ENCODE measurements at places on chromosomes 1 and 21.
A peak's percentile ranks its signal among the peaks of the same experiment; 100 is the strongest.

DNA sequence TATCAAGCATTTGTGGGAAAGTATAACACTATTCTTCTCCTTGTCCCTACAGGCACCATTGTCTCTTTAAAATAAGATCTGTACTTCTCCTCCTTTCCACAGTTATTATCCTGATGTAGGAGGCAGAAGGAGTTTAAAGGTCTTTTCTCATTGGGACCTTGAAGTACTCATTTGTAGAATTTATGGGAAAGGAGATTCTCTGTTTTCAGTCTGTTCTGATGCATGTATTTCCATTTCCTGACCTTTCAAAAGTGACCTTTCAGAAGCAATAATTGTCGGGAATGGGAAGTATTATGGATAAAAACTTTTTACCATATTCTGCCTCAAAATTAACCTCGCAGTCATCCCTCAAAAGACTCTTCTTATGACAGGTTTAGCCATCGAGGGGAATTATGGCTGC lies 224.8 kb downstream of the CTH start:
- DNase-seq = no peak

DNA sequence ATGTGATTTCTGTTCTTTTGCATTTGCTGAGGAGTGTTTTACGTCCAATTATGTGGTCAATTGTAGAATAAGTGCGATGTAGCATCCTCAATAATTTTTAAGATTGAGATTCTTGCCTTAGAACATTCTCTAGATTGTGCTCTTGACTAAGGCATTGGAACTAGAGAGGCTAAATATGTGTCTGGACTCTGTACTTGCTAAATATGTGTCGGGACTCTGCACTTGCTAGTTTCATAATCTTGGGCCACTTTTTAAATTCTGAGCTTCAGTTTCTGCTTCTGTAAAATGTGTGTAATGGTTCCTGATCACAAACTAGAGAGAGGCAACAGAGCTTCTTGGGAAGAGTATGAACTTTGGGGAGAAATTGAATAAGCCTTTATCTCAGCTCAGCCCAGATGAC lies 21.6 kb downstream of the HLX start:
- DNase-seq = no peak

- DNase-seq = no peak
Measured at GRCh38 chr1:60942291-60942690, 140.1 kb upstream of the NFIA start.

GRCh38 chr1:201261771-201262547 lies 21.3 kb upstream of the PKP1 start:
- no peak for DNase-seq

DNA sequence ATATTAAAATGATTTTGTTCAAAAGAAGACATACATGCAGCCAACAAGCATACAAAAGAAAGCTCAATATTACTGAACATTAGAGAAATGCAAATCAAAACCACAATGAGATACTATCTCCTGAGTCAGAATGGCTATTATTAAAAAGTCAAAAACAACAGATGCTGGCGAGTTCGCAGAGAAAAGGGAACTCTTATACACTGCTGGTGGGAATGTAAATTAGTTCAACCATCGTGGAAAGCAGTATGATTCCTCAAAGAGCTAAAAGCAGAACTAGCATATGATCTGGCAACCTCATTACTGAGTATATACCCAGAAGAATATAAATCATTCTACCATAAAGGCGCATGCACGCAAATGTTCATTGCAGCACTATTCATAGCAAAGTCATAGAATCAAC lies 126.0 kb upstream of the HMCN1 start:
- DNase-seq = peak; percentile 38

GRCh38 chr1:25031601-25031965 lies 101.5 kb upstream of the RUNX3 start:
- DNase-seq = no peak

- no peak for DNase-seq
Measured at GRCh38 chr1:165680303-165680702, 18.1 kb downstream of the ALDH9A1 start.

- no peak for DNase-seq
Measured at GRCh38 chr1:181490740-181491712, 7.7 kb downstream of the CACNA1E start.

DNA sequence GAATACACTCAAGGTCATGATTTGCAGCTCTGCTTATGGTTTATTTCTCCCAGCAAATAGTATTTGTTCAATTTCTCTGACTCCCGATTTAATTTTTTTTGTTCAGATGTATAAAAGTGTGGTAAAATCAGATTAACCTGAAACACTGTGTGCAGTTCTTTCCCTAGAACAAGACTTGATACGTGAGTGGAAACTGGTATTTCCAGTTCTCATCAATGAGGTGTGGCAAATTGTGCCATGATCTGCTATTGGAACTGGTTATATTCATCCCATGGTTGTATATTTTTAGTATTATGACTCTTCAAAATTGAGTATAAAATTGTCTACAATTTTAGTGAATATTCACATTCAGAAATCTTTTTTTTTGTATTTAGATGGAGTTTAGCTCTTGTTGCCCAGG lies 76.8 kb upstream of the IVNS1ABP start:
- no peak for DNase-seq

- no peak for DNase-seq
Measured at GRCh38 chr1:201224666-201225370, 34.2 kb downstream of the IGFN1 start.

- no peak for DNase-seq
Measured at GRCh38 chr1:25914074-25914995, 8.1 kb upstream of the STMN1 start.

- no peak for DNase-seq
Measured at GRCh38 chr1:8239039-8239305, 78.9 kb upstream of the SLC45A1 start.

DNA sequence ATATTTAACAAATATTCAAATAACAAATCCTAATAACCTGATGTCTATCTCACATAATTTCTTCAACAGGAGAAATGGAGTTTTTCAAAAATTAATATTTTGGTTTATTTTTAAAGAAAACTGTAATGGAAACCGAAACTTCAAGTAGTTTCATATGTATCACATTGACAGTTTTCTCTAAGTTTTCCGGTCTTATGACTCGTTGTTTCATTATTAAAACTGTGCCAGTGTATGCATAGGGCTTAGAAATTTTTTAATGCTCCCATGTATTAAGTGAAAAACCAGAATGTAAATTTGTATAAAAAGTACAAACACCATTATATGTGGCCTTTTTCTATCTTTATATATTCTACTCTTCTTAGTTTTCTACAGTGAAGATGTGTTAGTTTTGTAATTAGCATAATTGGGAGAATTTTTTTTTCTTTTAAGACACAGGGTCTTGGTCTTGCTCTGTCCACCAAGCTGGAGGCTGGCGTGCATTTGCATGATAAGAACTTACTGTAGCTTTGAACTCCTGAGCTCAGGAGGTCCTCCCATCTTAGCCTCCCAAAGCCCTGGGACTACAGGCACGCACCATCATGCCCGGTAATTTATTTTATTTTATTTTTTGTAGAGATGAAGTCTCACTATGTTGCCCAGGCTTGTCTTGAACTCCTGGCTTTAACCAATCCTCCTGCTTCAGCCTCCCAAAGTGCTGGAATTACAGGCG lies 43.9 kb upstream of the SAMSN1 start:
- no peak for DNase-seq

- no peak for DNase-seq
Measured at GRCh38 chr1:78996791-78997190, 9.7 kb downstream of the ADGRL4 start.

DNA sequence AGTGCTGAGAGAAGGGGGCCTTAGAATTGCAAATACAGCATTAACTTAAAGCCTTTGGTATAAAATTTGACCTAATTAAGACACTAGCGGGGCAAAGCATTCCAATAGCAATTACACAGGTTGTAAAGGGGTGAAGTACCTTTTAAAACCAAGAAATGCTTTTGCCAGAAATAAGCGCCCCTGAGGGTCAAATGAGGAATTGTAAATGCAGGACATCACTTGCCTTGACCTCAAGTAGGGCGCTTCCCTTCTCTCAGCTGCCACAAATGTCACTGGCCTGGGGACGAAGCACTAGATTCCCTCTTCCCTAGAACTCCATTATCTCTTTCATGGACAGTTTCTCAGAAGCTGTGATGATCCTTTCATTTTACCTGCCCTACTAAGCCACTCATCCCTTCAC lies 48.3 kb downstream of the SEC16B start:
- DNase-seq = no peak

- DNase-seq = no peak
Measured at GRCh38 chr1:71464016-71464415, 383.2 kb upstream of the ZRANB2 start.

- DNase-seq = no peak
Measured at GRCh38 chr1:183319606-183320005, 98.6 kb downstream of the NMNAT2 start.

- no peak for DNase-seq
Measured at GRCh38 chr1:182183606-182184005, 122.1 kb upstream of the ZNF648 start.

DNA sequence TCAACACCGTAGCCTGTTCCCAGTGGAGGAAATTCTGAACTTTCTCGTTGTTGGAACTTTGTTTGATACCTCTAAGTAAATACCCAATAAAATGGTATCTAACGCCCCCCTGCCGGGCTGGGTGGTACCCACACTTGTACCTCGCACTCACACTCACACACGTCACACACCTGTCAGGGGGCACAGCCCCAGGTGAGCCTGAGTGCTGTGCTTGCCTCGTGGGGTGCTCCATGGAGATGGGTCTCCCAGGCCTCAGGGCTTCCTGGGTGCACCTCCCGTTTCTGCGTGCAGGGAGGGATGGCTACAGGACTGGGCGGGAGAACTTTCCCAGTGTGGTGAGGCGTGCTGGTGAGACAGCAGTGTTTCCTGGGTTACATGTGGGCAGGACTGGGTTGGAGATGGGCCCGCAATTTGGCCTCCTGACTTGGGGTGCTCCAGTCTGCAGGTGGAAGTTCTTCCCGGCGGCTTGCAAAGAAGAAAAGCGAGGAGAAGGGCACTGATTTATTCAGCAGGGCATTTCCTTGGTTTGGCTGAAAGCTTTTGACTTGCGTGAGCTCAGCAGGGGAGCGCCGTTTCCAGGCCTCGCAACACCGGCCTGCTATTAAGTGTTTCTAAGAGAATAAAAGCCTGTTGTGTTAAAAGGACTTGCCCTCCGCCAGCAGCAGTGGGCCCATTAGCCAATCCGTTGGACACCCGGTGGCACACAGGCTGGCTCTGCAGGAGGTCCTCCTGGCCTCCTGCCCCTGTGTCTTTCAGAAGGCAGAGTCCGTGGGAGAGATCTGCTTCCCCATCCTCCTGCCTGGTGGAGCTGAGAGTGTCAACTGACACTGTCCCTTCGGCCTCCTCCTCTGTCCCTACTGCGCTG lies 79.7 kb downstream of the KIF26B start:
- DNase-seq = no peak

DNA sequence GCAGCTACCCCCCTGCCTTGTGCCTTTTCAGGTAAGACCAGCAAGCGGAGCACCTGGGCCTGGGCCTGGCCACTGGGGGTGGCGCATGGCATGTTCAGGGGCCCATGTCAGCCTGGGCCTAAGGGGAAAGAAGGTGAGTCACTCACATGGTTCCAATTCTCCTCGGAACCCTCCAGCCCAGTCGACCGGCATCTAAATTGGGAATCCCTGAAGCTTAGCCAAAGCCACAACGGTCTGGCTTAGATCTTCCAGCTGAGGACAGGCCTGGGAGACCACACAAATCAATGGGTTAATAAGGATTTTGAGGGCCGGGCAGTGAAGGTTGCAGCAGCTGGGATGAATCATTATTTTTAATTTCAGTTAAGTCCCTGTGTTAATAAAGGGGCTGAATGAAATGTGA lies 145.1 kb upstream of the SMYD2 start:
- DNase-seq = no peak

- no peak for DNase-seq
Measured at GRCh38 chr1:9603307-9603706, 14.6 kb downstream of the TMEM201 start.

DNA sequence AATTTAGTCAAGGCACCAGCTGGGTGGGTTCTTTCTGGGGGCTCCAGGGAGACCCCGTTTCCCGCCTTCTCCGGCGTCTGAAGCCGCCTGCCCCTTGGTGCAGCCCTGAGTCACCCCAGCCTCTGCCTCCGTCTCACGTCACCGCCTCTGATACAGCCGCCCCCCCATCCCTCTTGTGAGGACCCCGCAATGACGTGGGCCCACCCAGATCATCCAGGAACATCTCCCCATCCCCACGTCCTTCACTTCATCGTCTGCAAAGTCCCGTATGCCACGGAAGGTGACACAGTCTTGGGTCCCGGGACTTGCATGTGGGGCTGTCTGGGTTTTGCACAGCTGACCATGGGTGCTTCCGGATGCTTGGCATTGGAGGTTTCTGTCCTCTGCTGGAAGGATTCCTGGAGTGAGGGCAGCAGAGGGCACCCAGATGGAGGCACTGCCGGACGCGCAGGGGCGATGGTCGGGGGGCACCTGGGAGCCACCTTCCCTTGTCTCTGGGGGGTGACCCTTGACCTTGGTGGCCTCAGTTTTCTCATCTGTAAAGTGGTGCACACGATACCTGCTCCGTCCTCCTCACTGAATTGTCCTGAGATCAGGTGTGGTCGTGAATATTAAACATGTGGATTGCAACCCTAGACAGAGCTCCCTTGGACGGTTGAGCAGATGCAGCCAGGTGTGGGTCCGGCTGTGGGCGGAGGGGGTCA lies 58.8 kb downstream of the PRKCZ start:
- DNase-seq = no peak

- no peak for DNase-seq
Measured at GRCh38 chr1:215114154-215114933, 31.8 kb downstream of the KCNK2 start.

- DNase-seq = peak; percentile 97
Measured at GRCh38 chr1:150067184-150068108, at the start of gene VPS45. Gene VPS45 (plus strand): TSS chr1:150067776. CDS start chr1:150067858, 82 bp downstream.

DNA sequence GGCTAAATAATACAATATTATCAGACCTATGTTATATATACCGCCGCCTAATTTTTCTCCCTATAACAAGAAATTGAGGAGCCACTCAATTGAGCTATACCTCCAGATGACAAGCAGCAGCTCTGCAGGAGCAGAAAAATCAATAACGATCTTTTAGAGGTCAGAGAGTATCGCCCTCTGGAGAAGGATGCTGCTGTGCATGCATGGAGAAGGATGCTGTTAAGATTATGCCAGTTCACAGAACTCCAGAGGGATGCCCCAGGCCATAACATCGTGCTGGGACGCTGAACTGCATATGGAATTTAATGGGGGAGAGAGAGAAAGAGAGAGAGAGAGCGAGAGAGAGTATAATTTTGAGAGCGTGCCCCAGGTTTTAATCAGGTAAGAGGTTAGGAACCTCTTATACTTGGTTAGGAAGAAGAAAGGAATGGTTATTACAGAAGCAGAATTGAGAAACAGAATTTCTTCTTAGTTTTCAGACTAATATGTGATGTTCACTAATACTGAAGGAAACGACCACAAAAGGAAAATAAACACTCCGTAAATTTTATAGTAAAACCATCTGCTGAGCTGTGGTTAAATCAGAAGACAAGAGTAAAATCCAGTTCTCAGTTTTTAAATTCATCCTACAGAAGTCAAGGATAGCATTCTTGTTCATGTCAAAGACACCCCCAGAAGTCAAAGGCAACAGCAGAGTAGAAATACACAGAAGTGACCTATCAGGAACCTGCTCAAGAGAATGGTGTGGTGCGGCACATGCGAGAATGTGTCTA lies 111.1 kb downstream of the SMYD2 start:
- DNase-seq = no peak

- DNase-seq = no peak
Measured at GRCh38 chr21:46388896-46389295, 64.9 kb downstream of the PCNT start.
